ENCODE measurements at places on chromosomes 5 and 9.
A peak's percentile ranks its signal among the peaks of the same experiment; 100 is the strongest.

DNA sequence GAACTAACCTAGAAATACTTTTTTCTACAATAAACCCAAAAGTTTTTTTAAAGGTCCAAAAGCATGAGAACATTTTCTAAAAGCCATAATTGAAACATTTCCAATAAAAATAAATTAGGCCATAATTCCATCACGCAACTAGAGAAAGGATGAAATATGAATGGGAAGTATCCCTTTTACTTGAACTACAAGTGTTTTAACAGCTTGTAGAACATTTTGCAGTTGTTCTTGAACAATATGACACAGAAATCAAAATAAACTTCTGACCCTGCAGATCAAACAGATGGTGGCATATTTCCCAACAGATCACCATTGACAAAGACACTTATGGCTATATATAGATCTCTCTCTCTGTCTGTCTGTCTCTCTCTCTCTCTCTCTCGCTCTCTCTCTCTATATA, 624.4 kb downstream of the PSAT1 start:
- no peak for DNase-seq
- H3K27me3 ChIP-seq: no peaks in the 10 kb centered on the region
- H3K4me1 ChIP-seq: no peaks in the 10 kb centered on the region
- H3K27ac ChIP-seq: no peak overlapping the region

- H3K36me3 ChIP-seq: no peaks in the 10 kb centered on the region
- DNase-seq: no peak
- no peaks in the 10 kb centered on the region for H3K4me1 ChIP-seq
- no peaks in the 10 kb centered on the region for H3K27me3 ChIP-seq
- no peak overlapping the region for H3K27ac ChIP-seq
- no peak overlapping the region for H3K4me3 ChIP-seq
These were observed 64.7 kb downstream of the TLR4 start for GRCh38 chr9:117768750-117769395.

DNA sequence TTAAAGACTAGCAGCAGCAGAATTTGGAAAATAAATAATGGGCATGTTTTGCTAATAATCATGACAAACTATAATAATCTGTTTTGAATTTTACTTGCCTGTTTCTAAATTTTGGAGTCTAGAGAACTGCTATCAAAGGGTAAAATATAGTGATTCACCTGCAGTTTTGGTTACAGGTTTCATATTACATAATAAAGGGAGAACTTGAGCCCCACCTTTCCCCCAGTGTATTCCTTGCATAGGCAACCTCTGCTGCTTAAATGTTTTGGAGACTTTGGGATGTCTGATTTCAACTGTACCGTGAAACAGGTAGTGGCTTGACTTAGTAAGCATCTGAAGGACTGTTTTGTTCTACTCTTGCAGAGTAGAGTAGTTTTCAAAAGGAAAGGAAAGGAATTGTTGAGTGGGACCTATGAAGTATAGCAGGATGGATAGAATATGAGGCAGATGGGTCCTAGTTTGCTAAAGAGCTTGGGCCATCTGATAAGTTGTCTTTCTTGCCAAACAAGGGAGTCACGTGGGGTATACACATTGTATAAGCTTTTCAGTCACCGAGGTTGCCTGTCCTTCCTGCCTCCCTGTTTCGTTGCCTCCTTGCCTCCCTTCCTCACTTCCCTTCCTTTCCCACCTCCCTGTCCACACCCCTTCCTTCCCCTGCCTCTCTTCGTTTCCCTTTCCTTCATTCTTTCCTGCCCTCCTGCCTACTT, 19.1 kb downstream of the CREBRF start:
- H3K27ac ChIP-seq: no peak overlapping the region

GRCh38 chr9:34206561-34206960, 27.7 kb downstream of the UBAP1 start:
- no peak for DNase-seq
- no peaks in the 10 kb centered on the region for H3K27me3 ChIP-seq
- no peak overlapping the region for H3K4me3 ChIP-seq
- H3K4me1 ChIP-seq: peaks cover 31% of the 10 kb centered on the region
- H3K27ac ChIP-seq: no peak overlapping the region
- peaks cover 2% of the 10 kb centered on the region for H3K36me3 ChIP-seq

GRCh38 chr5:79745255-79745654, 55.6 kb downstream of the CMYA5 start:
- H3K4me1 ChIP-seq: no peaks in the 10 kb centered on the region
- H3K27me3 ChIP-seq: no peaks in the 10 kb centered on the region
- DNase-seq: no peak
- no peaks in the 10 kb centered on the region for H3K36me3 ChIP-seq

DNA sequence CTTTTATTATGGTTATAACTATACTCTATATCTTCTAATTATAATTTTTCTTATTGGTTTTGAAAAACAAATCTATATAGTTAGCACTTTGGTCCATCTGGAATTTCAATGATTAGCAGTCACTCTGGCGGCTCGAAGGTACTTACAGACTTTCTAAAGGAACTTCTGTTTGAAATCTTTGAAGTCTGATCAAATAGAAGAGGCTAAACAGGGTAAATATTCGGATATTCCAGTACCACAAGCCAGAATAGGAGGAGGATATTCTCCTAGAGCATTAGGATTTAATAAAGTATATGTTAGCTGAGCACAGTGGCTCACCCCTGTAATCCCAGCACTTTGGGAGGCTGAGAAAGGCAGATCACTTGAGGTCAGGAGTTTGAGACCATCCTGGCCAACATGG, 38.7 kb upstream of the HSD17B3 start:
- H3K27me3 ChIP-seq: no peaks in the 10 kb centered on the region
- DNase-seq: no peak
- no peak overlapping the region for H3K27ac ChIP-seq
- H3K4me3 ChIP-seq: no peak overlapping the region
- H3K36me3 ChIP-seq: no peaks in the 10 kb centered on the region

- no peak overlapping the region for H3K4me3 ChIP-seq
- H3K4me1 ChIP-seq: no peaks in the 10 kb centered on the region
- H3K27me3 ChIP-seq: no peaks in the 10 kb centered on the region
- H3K27ac ChIP-seq: no peak overlapping the region
These were observed 114.5 kb downstream of the MTRR start for GRCh38 chr5:7983433-7983832.

GRCh38 chr9:116616304-116616914, 70.7 kb upstream of the TRIM32 start:
- H3K27ac ChIP-seq: no peak overlapping the region
- no peaks in the 10 kb centered on the region for H3K36me3 ChIP-seq

DNA sequence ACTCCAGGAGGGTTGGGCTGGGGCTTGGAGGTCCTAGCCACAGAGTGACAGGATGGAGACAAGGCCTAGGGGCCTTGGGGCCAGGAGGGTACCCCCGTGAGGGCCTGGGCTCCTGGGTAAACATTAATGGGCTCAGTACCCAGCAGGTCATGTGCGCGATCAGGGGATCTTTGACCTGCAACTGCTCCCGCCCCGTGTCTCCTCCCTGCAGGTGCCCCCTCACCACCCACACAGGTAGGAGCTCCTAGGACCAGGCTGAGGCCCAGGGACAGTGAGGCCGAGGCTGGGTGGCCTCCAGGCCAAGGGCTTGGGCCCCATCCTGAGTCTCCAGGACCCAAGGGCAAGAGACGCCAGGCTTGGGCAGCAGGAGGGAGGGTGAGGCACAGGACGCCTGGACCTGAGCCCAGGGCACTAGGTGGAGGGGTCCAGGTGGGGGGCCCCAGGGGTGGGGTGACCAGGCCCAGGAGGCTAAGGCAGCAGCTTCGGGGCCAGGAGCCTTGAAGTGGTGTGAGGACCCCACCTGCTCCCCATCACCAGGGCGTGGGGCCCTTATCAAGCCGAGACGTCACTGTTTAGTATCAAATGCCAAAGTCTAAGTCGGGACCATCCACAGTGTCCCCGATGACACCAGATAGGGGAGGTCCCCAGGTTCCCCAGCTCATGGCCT, at the start of gene SLC34A3:
Gene SLC34A3, plus strand, starts transcription at position 197 of the 667 bp plus-strand sequence. CDS start 802 bp downstream, outside the sequence.
- peaks cover 15% of the 10 kb centered on the region for H3K4me1 ChIP-seq
- no peak within 1 kb of the TSS for H3K27ac ChIP-seq
- no peak within 1 kb of the TSS for H3K4me3 ChIP-seq
- peaks cover 4% of the 10 kb centered on the region for H3K27me3 ChIP-seq

GRCh38 chr5:149325166-149325735, 20.0 kb upstream of the GRPEL2 start:
- H3K4me3 ChIP-seq: no peak overlapping the region
- H3K36me3 ChIP-seq: no peaks in the 10 kb centered on the region
- no peak for DNase-seq
- H3K27me3 ChIP-seq: no peaks in the 10 kb centered on the region

DNA sequence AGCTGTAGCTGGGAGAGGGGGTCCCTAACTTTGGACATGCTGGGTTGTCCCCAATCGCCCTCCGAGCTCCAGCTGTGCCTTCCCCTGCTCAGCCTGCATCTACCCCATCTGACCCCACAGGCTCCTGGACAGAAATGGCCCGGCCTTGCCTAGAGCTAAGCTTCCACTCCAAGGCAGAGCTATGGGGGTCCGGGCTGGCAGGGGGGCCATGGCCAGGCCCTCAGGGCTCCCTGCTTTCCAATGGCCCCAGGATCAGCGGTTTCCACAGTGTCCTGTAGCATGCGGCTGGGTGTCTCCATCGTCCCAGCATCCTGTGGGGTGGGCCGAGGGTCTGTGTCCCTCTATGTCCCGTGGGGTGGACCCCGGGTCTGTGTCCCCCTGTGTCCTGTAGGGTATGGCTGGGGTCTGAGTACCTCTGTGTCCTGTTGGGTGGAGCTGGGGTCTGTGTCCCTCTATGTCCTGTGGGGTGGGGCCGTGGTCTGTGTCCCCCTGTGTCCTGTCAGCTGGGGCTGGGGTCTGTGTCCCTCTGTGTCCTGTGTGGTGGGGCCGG, 130.6 kb downstream of the RXRA start:
- peak overlapping the region; percentile 97 for H3K27ac ChIP-seq
- no peak for DNase-seq
- H3K4me3 ChIP-seq: peak overlapping the region; percentile 47
- no peaks in the 10 kb centered on the region for H3K27me3 ChIP-seq
- peaks cover 48% of the 10 kb centered on the region for H3K4me1 ChIP-seq
- no peaks in the 10 kb centered on the region for H3K36me3 ChIP-seq

- peaks cover 19% of the 10 kb centered on the region for H3K4me1 ChIP-seq
- no peaks in the 10 kb centered on the region for H3K36me3 ChIP-seq
- no peak overlapping the region for H3K4me3 ChIP-seq
- H3K27me3 ChIP-seq: no peaks in the 10 kb centered on the region
These were observed 220.1 kb downstream of the PIK3R1 start for GRCh38 chr5:68435611-68436010.

- H3K4me1 ChIP-seq: no peaks in the 10 kb centered on the region
- no peak for DNase-seq
- no peaks in the 10 kb centered on the region for H3K36me3 ChIP-seq
- H3K27ac ChIP-seq: no peak overlapping the region
These were observed 56.6 kb downstream of the WWC1 start for GRCh38 chr5:168348084-168348414.

DNA sequence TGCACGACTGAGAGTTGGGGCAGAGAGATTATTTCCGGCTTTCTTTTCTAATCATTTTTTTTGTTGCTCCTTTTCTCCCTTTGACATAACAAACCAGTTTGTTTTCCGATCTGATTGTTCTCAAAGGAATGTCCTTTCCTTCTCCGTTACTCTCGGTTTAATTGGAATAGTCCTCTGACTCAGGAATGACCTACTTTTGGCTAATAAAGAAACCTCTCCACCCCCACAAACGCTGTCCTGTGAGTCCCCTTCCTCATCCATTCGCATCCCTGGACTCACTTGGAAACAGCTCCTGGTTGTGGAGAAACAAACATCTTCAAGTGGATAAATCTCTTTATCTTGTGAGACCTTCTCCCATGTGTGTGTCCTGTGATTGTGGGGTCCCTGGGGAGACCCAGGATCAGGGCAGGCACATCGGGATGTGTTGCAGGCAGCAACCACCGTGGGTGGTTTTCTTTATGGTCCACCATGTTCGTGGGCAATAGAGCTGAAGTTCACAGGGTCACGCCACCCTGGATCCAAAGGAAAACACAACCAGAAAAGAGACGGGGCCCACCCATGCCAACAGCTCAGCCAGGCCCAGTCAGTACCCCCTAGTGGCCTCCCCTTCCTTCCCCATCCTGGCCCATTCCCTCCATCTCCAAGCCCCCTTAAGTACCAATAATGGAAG, 45.2 kb upstream of the NEK6 start:
- H3K4me1 ChIP-seq: no peaks in the 10 kb centered on the region
- DNase-seq: peak; percentile 28
- no peak overlapping the region for H3K27ac ChIP-seq
- no peak overlapping the region for H3K4me3 ChIP-seq
- no peaks in the 10 kb centered on the region for H3K27me3 ChIP-seq

- H3K27me3 ChIP-seq: no peaks in the 10 kb centered on the region
- no peak overlapping the region for H3K27ac ChIP-seq
- H3K4me3 ChIP-seq: no peak overlapping the region
- no peaks in the 10 kb centered on the region for H3K4me1 ChIP-seq
These were observed 96.7 kb downstream of the MVB12B start for GRCh38 chr9:126423142-126423915.

GRCh38 chr9:87226896-87227295, 270.8 kb upstream of the DAPK1 start:
- H3K27me3 ChIP-seq: no peaks in the 10 kb centered on the region
- H3K27ac ChIP-seq: no peak overlapping the region
- no peak overlapping the region for H3K4me3 ChIP-seq
- no peaks in the 10 kb centered on the region for H3K4me1 ChIP-seq

DNA sequence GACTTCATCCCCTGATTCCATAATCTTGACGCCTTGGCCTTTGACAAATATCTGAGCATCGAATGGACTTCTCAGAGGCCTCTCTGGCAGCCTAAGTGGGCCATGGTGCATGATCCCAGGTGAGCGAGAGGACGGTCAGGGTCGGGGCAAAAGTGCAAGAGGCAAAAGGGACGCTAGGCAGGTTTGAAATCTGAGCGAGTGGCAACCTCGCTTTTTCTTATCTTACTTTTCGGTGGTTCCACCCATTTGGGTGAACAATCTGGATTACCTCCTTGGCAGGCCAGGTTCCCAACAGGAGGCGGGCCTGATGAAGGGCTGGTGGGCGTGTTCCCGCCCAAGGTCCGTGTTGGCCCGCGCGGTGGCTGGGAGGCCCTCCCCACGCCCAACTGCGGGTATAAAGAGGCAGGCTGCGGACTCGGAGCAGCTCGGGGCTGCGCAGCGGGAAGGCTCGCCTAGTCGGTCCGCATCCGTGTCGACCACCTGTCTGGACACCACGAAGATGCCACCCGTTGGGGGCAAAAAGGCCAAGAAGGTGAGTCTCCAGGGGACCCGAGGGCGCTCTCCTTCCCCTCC, at the start of gene BHMT:
Gene BHMT, plus strand, starts transcription at position 423 of the 573 bp plus-strand sequence. Its CDS starts 77 bp downstream, at position 500.
- H3K27ac ChIP-seq: no peak within 1 kb of the TSS
- peaks cover 7% of the 10 kb centered on the region for H3K27me3 ChIP-seq
- no peaks in the 10 kb centered on the region for H3K36me3 ChIP-seq
- H3K4me1 ChIP-seq: peaks cover 8% of the 10 kb centered on the region

GRCh38 chr9:133758228-133758627, 20.1 kb upstream of the SARDH start:
- H3K4me1 ChIP-seq: no peaks in the 10 kb centered on the region
- no peak overlapping the region for H3K4me3 ChIP-seq
- no peaks in the 10 kb centered on the region for H3K27me3 ChIP-seq

GRCh38 chr5:147372191-147372590, 137.4 kb downstream of the STK32A start:
- no peaks in the 10 kb centered on the region for H3K4me1 ChIP-seq
- no peak overlapping the region for H3K27ac ChIP-seq
- H3K4me3 ChIP-seq: no peak overlapping the region
- DNase-seq: no peak
- no peaks in the 10 kb centered on the region for H3K27me3 ChIP-seq

Data from vagina (tissue), 2 donors.